ENCODE measurements at places on chromosomes 16 and 17.

GRCh38 chr16:60704726-60705125 lies 1331.5 kb downstream of the CDH8 start:
- DNase-seq, result no peak

- no peak for DNase-seq
Observed at GRCh38 chr16:62475573-62475972, 439.3 kb upstream of the CDH8 start.

GRCh38 chr16:70608521-70608920 lies 37.8 kb upstream of the IL34 start:
- no peak for DNase-seq

- no peak for DNase-seq
Observed at GRCh38 chr17:79883202-79883601, 44.0 kb upstream of the CBX4 start.

DNA sequence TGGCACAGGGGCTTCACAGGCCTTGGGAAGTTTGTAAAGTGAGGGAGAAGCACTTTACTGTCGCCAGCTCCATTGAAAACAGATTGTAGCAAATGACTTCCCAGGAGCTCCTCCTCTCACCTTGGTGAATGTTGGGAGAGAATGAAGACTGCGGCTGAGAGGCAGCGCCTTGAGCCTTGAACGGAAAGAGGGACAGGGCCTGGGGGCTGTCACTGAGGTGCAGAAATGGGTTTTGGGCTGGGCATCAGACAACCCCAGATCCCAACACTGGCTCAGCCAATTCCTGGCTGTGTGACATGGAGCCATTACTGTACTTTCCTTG lies 603 bp upstream of the MRTFB start:
- no peak for DNase-seq

Data from AG08396 (cell line).